Effector memory CD4-positive, alpha-beta T cell (primary cell): ENCODE measurements at places on chromosomes 7 and 10.

- DNase-seq = no peak
- H3K4me3 ChIP-seq = no peak overlapping the region
- H3K36me3 ChIP-seq = no peaks in the 10 kb centered on the region
- no peak overlapping the region for H3K27ac ChIP-seq
- H3K27me3 ChIP-seq = peaks cover 4% of the 10 kb centered on the region
- no peaks in the 10 kb centered on the region for H3K4me1 ChIP-seq
Observed at GRCh38 chr10:90999512-91000172, 78.8 kb upstream of the ANKRD1 start.

GRCh38 chr7:15430911-15431310 is 130.9 kb downstream of the AGMO start:
- no peak for DNase-seq
- H3K27ac ChIP-seq = no peak overlapping the region
- H3K27me3 ChIP-seq = no peaks in the 10 kb centered on the region

GRCh38 chr7:56062382-56062781 is 1.7 kb upstream of the SUMF2 start:
- peaks cover 38% of the 10 kb centered on the region for H3K36me3 ChIP-seq
- DNase-seq = no peak
- H3K4me1 ChIP-seq = peaks cover 5% of the 10 kb centered on the region

DNA sequence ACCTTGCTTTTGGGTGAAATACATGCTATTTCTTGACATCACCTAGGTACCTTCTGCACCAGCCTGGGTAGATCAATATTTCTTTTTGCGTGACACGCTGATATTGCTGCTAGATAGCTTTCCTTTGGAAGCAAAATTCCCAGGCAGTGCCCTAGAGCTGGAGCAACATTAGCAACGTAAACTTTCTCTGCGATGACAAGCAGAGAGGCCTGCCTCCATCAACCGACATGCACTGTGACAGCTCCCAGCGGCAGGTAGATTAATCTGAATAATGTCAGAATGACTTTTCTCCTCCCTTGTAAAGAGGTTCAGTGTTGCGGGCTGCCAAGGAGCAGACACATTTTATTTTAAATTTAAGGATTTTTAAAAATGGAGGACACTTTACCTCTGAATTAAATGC is 307.4 kb downstream of the GALNT17 start:
- DNase-seq = no peak
- H3K27ac ChIP-seq = no peak overlapping the region
- H3K4me3 ChIP-seq = no peak overlapping the region
- H3K27me3 ChIP-seq = no peaks in the 10 kb centered on the region

- H3K36me3 ChIP-seq = no peaks in the 10 kb centered on the region
- no peak overlapping the region for H3K27ac ChIP-seq
- H3K4me3 ChIP-seq = no peak overlapping the region
- DNase-seq = no peak
- H3K4me1 ChIP-seq = no peaks in the 10 kb centered on the region
- no peaks in the 10 kb centered on the region for H3K27me3 ChIP-seq
Observed at GRCh38 chr7:116041615-116042014, 11.1 kb upstream of the TFEC start.

DNA sequence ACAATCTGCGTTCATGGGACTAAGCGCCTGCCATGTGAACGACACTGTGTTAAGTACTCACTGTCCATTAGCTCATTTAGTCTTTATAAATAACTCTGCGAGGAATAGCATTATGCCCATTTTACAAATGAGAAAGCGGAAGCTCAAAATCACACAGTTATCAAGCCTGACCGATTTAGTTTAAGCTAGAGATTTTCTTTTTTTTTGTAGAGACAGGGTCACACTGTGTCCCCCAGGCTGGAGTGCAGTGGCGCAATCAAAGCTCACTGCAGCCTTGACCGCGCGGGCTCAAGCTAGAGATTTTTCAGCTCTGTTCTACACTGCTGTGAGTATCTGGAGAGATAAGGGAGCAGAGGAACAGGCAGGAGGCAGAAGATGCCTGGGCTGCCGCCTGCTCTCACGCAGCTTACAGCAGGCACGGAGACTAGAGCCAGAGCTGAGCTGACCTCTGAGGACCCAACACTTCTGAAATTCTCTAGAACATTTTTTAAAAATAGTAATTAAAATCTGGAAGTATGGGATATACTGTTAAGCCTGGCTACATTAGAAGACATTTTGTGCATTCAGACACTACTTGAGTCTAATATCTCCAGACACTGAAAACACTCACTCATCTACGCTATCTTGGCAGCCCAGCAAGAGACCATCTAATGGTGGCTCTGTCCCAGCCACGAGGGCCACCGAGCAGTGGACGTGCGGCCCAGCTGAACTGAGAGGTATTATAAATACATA is 38.7 kb downstream of the GNA12 start:
- DNase-seq = no peak
- no peak overlapping the region for H3K4me3 ChIP-seq
- no peaks in the 10 kb centered on the region for H3K4me1 ChIP-seq
- no peak overlapping the region for H3K27ac ChIP-seq
- H3K36me3 ChIP-seq = no peaks in the 10 kb centered on the region

- H3K4me3 ChIP-seq = no peak overlapping the region
- H3K4me1 ChIP-seq = no peaks in the 10 kb centered on the region
Observed at GRCh38 chr10:15344876-15345285, 26.2 kb downstream of the FAM171A1 start.

DNA sequence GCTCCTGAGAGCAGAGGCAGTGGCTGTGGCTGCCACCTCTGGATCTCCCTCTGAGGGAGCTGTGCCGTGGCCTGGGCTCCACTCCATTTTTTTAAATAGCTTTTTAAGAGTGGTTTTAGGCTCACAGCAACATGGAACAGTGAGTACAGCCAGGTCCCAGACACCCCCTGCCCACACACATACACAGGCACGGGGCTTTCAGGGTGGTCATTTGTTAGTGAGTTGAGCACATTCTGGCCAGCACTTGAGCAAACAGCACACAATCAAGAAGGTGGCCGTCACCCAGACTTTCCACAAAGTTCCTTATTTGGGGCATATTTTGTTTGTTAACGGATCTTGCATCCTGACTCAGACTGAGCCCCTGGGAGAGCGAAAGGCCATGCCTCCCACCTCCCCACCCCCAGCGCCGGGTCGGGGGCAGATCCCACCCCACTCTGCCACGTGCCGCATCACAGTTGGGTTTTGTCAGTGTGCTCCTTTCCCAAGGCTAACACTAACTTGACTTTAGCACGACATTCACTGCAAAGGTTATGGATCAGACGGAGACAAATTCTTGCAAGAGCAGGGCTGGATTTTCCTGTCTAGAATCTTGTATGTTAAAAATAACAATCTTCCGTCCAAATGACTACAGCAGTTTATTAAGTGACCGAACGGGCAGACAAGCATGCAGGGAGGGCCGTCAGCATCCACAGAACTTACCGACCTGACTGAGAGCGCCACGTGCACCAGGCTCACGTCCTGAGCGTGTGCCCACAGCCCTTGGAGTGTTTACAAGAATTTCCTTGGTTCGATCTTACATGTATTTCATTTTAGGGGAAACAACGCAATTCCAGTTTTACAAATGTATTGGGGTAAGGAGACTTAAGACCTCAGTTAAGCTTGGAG is 156.5 kb upstream of the NPS start:
- no peak overlapping the region for H3K27ac ChIP-seq
- DNase-seq = no peak
- H3K27me3 ChIP-seq = no peaks in the 10 kb centered on the region
- no peaks in the 10 kb centered on the region for H3K36me3 ChIP-seq
